Stimulated activated CD4-positive, alpha-beta T cell treated with anti-CD3 and anti-CD28 coated beads, Interleukin-4, amount 100 ng/mL, for 4 hours (primary cell): ENCODE measurements at places on chromosomes 7 and 10.

GRCh38 chr7:44981035-44981706 lies 2.4 kb upstream of the MYO1G start:
- no peak for DNase-seq

DNA sequence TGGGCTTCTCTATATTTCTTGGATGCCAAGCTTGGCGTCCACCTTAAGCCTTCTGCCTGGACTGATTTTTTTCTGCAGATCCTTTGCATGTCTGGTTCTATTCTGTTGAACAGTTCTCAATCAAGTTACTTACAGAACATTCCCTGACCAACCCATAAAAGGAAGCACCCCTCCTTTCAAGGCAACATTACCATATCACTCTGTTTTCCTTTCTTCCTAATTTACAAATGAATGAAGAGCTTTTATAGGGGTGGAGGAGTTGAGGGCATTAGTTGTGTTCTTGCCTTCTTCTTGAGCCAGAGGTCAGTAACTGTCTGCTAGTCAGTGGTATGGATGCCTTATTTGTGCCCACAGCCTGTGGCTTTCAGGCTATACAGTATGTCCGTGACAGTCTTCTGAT lies 361.0 kb downstream of the PHTF2 start:
- no peak for DNase-seq

DNA sequence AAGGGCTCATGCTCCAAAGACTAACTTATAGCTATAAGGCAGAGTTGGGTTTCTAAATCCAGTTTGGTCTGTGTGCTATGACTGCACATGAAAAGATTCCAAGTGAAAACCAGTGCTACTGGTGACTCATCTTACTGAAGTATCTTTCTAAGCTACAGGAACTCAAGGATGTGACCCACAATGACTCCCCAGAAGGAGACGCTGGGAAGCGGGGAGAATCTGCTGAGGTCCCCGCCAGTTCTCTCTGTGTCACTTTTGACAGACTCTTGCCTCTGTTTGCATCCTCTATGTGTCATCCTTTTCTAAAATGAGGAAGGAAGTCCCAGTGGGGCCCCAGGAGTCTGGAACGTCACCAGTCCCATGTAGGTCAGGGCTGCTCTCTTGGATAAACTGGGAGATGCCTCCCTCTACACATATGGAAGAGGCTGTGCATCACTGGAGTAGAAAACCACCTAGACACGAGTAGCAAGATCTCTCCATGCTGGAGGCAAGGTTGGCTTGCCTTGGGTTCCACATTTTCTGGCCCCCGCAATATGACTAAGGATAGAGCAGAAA lies 28.8 kb upstream of the GPR26 start:
- no peak for DNase-seq

DNA sequence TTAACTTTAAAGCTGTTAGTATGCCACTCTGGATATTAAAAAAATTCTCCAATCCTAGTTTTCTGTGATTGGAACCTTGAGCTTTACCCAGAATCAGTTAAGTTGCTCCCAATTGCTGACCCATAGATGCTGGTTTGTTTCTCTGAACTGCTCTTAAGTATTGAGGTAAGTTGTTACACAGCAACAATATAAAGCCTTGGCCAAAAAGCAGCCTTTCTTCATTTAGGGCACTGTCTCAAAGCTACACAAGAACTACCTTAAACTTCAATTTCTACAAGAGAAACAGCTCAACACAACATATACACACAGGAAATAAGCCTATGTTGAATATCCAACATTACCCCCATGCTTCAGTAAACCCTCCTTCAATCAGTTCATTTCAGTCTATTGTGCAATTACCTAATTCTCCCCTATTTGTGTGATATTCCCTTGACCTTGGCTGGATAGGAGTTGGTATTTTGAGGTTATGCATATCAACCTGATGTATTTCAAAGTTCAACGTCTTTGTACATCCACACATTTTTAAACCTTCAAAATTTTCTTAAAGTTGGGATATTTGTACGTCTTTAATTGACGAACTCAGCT lies 11.5 kb downstream of the HNRNPA2B1 start:
- DNase-seq = no peak

- no peak for DNase-seq
These were observed 2.4 kb downstream of the ARID5B start for GRCh38 chr10:61903928-61904344.

DNA sequence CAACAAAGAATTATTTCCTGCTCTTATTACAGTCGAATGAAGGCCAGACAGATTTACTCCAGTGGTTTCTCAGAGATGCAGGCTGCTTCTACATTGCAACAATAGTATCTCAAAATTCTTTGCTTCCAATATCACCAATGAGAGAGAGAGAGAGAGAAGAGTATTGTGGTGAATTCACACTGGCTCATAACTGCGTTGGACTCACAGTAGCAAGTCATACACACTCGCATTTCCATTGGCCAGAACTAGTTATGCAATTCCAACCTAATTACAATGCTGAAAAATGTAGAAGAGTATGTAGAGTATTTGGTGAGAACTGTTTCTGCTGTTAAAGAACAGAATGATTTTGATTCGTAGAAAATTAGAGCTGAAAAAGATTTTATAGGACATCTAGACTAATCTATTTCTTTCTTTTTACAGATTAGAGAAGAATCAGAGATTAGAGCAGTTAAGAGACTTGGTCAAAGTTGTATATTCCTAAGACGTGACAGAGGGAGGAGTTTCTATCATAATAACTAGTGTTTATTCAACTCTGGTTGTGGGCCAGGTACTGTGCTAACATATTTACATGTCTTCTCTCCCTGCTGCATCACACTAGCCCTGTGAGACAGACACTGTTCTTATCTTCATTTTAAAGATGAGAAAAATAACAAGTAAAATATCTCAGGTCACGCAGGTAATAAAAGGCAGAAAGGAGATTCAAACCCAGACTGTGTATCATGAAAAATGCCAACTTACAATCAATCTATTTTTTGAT lies 34.6 kb upstream of the PDK4 start:
- no peak for DNase-seq

DNA sequence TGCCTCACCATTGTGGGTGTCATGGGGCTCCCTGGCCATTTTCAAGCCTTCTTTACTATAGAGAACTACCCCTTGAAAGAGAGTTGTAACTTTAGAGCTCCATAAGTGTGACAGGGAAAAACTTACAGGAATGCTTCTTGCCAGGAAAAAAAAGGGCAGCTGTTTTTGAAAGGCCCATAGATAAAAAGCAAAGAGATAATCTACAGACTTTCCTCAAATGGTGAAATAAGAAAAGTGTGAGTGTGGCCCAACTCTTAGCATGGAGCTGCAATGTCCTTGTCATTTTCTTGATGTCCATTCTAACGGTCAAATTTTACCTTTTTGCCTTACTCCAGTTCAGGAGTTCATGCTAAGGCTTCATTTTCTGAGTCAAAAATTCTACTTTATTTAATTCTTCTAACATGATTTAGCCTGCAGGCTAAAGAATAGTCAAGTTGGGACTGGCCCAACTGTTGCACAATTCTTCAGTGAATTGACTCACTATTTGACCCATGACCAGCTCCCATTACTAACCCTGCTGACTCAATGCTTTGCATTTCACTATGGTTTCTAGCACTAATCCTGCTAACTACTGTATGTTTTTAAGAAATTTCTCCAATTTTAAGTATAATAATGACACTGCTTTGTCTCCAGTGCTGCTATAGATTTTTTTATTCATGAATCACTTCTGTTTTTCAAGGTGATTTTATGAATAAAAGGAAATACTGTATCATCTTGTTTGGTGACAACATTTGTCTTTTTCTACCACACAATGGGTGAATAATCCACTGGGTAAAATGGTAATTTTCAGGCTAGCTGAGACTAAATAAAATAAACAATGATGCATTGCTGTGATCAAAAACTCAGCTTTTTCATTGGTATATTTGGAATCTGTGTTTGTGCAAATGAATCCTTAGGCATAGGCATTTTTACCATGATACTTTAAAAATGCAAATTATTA lies 41.4 kb upstream of the SGCE start:
- no peak for DNase-seq

GRCh38 chr10:97355571-97355975 lies 21.0 kb upstream of the FRAT2 start:
- no peak for DNase-seq

- DNase-seq = no peak
These were observed 55.7 kb downstream of the DDC start for GRCh38 chr7:50509459-50509858.

DNA sequence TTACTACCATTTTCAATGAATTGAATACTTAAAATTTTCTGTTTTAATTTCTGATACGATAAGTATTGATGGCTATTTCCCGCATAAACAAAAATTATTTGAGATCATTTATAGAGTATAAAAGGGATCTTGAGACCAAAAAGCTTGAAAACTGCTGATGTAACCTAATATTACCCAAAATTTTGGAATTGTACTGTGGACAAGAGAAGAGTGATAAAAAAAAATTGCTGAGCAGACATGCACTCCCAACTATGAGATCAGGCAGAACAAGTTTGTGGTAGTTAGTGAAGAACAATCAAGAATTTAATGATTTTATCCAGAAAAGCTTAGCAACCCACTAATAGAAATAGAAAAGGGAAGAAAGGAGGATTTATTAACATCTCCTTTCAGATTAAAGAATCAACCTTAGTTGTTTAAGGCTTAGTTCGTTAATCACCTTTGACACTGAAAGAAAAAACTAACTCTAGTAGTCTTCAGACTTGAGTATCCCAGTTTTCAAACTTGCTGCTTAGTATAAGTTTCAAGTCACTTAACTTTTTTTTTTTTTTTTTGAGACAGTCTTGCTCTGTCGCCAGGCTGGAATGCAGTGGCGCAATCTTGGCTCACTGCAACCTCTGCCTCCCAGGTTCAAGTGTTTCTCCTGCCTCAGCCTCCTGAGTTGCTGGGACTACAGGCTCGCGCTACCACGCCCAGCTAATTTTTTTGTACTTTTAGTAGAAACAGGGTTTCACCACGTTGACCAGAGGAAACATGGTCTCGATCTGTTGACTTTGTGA lies 50.6 kb upstream of the ZC3HAV1 start:
- no peak for DNase-seq

- DNase-seq = no peak
These were observed 82.5 kb upstream of the SP4 start for GRCh38 chr7:21345361-21345760.

GRCh38 chr7:107228291-107228690 lies 59.5 kb downstream of the HBP1 start:
- DNase-seq = no peak

GRCh38 chr7:98569691-98570337 lies 47.3 kb upstream of the NPTX2 start:
- DNase-seq = no peak

DNA sequence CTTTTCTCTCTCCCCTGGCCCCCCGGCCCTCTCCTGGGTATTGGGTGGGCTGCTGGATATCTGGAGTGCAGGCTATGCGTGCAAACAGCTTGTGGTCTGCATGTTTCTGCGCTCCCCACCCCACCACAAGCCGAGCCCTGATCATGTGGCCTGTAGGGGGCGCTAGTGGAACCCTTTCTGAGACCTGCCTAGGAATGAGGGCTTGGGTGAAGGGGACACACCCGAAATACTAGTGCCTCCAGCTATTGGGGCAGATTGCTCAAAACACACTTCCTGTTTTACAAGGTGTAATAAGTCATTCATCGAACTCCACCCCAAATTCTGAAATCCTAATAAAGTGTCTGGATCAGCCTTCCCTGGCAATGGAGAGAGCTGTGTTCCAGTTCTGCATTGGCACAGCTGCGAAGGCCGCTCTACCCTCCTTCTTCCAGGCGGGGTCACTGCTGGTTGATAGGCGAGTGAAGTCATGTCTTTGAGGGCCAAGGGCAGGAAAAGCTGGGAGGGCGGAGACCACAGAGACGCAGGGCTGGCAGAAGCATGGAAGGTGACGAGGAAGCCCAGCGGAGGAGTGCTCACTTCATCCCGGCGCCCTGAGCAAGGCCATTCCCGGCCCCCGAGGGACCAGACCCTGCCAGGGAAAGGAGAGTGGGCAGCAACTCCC lies 19.8 kb upstream of the PRRT4 start:
- peak; percentile 32 for DNase-seq

GRCh38 chr7:114623146-114623545 lies 208.5 kb downstream of the FOXP2 start:
- DNase-seq = no peak

- no peak for DNase-seq
These were observed 17.5 kb downstream of the TRIM24 start for GRCh38 chr7:138477581-138477980.

DNA sequence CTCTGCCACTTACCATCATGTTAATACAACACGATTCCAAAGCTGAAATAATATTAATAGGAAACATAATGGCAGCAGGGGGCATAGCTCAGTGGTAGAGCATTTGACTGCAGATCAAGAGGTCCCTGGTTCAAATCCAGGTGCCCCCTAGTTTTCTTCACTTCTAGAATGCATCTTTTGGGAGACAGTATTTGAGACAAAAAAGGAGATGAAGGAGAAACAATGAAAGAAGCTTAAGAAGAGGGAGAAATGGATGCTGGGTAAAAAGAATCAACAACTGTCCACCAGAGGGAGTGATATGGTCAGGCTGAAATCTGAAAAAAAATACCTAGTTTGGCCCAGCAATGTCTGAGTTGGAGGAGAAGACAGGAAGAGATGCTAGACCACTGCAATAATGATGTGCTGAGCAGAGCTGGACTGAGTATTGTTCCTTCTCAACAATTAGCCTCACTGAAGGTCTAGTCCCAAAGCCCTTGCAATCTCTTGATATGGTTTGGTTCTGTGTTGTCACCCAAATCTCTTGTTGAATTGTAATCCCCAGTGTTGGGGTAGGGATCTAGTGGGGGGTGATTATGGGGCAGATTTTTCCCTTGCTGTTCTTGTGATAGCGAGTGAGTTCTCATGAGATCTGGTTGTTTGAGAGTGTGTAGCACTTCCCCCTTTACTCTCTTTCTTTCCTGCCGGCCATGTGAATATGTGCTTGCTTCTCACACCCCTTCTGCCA lies 48.3 kb downstream of the ZNF783 start:
- DNase-seq = no peak

- no peak for DNase-seq
These were observed 136.4 kb upstream of the AOAH start for GRCh38 chr7:36860681-36861080.

DNA sequence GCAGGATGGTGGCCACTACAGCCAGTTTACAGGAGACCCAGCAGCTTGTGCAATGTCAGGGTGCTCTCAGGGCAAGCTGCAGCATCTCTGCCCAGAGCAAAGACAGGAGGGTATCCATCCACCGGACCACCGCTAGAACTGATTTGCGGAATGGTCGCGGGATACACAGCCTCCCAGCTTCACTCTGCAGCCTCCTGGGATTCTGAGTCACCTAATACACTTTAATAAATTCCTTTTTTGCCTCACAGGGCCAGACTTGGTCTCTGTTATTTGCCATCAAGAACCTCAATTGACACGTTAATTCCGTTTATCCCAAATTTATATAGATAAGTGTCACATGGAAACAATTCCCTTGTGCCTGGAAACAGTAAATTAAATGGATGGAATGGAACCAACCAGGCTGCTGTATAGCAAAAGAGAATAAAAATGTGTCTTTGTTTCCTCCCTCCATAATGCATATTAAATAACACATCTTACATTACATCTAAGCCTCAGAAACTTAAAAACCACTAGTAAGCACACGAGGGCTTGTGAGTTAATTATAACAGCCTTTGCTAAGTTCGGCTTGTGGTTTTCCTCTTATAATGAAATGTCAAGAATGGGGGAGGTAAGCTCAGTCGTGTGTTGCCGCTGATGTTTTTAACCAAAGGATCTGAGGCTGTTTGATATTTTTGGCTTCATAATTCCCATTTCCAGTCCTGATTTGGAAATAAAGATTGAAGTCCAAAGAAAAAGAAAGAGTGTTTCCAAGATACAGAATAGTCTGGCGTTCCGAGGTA lies 52.1 kb downstream of the ADRB1 start:
- DNase-seq = no peak
